ENCODE measurements at places on chromosomes 5 and 9.

DNA sequence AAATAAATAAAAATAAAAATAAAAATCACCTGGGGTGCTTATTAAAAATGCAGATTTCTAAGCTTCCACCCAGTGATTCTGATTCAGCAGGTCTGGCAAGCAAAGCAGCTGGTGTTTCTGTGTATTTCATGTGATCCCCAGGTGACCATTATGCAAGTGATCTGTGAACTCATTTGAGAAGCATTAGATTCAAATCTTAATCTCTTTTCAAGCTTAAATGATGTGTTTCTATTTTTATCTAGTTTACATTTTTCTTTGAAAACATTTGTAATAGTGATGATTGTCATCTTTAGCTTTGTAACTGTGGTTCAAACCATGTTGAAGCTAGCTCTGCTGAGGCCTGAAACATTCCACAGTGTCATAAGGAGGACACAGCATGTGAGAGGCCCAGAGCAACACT lies 804.8 kb upstream of the ZNF608 start:
- no peak for DNase-seq

GRCh38 chr5:10610058-10610457 lies 46.2 kb downstream of the ANKRD33B start:
- no peak for DNase-seq

GRCh38 chr5:544675-545355 lies 20.6 kb upstream of the SLC9A3 start:
- no peak for DNase-seq

GRCh38 chr9:18543406-18544192 lies 69.6 kb downstream of the ADAMTSL1 start:
- DNase-seq: no peak

- DNase-seq: no peak
Measured at GRCh38 chr5:95256991-95257390, 27.9 kb downstream of the MCTP1 start.

Measured in natural killer cell (primary cell).